Activated naive CD8-positive, alpha-beta T cell treated with anti-CD3 and anti-CD28 coated beads, Interleukin-2, amount 50 U/mL, for 16 hours (primary cell): ENCODE measurements at places on chromosomes 4 and X.

DNA sequence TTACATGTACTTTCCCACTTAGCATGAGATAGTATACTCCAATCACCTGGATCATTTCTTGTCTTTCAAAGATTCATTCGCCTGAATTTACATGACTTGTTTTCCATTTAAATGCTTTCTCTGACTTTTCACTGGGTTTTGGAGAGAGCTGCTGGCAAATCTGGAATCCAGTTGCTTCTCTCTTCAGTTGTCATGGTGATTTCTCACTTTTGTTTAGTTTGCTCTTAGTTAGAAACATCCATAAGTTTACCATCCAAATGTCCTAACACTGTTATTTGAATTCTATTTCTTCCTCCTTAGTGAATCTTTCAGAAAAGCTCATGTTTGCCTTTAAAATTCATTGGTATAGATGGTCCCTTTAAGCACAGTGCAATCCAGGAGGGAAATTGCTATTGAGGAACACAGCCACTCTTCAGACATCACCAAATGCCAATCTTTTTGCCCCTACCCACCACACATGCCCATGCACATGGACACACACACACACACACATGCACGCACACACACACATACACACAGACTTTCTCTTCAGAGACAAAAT, 51.7 kb downstream of the REELD1 start:
- DNase-seq = no peak

GRCh38 chr4:6463311-6464289, 8.8 kb downstream of the PPP2R2C start:
- DNase-seq = no peak

- no peak for DNase-seq
Measured at GRCh38 chr4:154366956-154367355, 124.6 kb downstream of the DCHS2 start.

DNA sequence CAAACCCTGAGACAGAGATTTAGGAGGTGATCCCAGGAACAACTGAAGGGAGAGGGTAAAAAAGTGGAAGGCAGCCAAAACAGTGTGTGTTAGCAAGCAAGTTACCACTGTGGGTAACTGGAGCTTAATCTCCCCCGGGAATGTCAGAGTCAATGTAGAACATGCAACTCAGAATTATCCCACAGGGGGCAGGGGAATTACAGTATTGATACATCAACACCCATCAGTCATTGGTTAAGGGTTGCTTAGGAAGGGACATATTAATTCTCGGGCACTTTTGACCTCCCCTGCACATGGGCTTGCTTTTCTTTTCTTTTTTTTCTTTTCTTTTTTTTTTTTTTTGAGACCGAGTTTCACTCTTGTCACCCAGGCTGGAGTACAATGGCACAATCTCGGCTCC, 29.3 kb downstream of the CXorf58 start:
- no peak for DNase-seq

- no peak for DNase-seq
Measured at GRCh38 chr4:7266525-7267292, 74.4 kb downstream of the SORCS2 start.

- no peak for DNase-seq
Measured at GRCh38 chr4:154781126-154781982, at the start of gene RBM46. Gene RBM46, plus strand, starts transcription at chr4:154781272. Its CDS starts 15,481 bp downstream, at chr4:154796753.

DNA sequence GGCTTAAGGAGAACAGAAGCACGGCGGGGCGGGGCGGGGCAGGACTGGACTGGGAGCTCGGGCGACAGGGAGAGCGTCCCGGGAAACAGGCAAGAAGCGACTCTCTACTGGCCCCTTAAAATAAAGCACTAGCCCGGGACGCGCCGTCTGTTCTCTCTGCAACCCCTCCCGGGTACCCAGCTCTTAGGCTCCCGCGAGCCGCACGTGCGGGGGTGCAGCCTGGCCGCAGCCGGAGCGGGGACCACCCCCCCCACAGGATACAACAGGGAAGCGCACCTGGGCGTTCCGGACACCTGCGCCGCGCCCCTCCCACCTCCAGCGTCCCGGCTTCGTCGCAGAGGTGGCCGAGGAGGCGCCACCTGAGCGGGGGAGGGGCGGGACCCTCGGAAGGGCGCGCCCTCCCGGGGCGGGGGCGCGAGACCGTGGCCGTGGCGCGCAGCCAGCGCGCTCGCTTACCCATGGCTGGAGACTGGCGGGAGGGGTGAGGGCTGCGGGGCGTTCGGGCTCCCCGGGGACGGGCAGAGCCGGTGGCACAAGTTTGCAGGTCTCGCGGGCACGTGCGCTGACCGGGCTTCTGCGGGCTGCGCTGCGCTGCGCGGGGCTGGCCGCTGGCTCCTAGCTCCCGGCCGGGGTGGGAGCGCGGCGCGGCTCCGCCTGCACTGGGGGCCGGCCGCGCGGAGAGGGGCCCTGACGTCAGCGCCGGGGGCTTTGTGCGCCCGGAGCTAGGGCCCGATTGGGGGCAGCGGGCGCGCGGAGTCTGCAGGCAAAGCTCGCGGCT, 91.5 kb downstream of the GEMIN8 start:
- DNase-seq = no peak

DNA sequence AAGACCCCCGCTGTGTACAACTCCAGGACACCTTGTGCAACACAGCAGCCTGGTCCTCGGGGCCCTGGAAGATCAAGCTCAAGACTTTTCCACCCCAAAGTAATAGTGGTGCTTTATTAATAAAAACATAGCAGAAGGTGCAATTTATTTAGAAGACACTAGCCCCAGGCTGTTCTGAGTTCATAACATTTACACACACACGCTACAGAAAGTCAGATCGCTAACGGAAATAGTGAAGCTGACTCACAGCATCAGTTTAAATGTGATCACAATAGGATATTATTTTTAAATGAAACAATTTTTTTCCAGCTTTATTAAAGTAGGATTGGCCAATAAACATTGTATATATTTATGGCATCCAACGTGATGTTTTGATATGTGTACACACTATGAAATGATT, 141.0 kb downstream of the STK32B start:
- no peak for DNase-seq

GRCh38 chrX:2972391-2972790, 34.0 kb upstream of the ARSH start:
- no peak for DNase-seq

GRCh38 chr4:68426516-68426915, 20.7 kb upstream of the TMPRSS11E start:
- DNase-seq = no peak
